Gastroesophageal sphincter (tissue), 4 donors: ENCODE measurements at places on chromosomes 7 and 10.
A peak's percentile ranks its signal among the peaks of the same experiment; 100 is the strongest.

GRCh38 chr7:41247143-41247865 lies 455.6 kb downstream of the INHBA start:
- no peak for ATAC-seq

DNA sequence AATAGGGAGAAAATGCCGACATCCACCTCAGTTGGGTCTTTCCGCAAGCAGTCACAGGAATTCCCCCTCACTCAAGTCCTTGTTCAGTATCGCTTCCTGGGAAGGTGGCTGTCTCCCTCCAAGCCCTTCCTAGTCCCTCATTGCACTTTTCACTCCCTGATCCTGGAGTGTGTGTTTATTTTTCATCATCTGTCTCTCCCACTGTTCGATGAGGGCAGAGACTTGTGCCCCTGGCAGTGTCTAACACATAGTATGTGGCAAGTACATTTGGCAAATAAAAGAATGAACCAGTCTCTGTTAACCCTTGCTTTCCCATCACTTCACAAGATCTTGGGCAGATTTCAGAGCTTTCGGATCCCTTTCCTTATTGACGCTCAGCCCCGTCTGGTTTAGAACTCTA lies 24.0 kb upstream of the CACUL1 start:
- ATAC-seq = no peak

DNA sequence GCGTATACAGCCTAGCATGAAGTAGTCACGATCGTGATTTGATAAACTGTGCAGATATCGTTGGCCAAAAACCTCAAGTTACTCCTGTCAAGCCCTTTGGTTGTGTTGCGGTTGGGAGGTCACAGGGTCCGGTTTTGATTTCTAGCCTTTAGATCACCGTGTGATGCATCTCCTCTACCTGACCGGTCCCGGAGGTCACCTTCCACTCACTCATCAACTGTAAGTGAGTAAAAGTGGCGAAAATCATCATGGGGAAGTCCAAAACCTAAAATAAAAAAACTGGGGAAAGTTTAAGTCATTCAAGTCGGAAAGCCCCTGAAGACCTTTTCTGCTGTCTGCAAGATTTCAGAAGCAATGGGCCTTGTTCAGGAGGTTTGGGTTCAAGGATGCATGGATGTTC lies 62.8 kb downstream of the ADARB2 start:
- ATAC-seq = no peak

DNA sequence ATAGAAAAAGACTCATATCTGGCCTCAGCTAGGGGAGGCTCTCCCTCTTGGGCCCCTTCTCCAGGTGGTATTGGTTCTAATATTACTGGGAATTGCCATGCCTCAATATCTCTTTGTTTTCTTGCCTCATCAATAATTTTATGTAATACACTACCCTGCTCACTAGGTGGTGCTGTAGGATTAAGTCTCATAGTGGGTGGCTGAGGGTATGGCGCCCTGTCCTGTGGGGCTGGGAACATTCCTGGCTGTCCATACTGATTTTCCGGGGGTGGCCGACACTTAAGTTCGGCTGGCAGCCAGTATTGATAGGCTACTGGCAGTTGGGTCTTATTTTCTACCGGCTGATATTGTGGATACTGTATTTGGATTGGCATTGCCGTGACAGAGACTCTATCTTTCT lies 9.0 kb upstream of the TAS2R3 start:
- no peak for ATAC-seq

- peak; percentile 82 for ATAC-seq
Measured at GRCh38 chr10:3886641-3887251, 101.7 kb upstream of the KLF6 start.
